ENCODE measurements at places on chromosomes 1 and 21.

- DNase-seq, result no peak
Observed at GRCh38 chr1:148355976-148356375, 127.1 kb downstream of the PPIAL4G start.

- no peak for DNase-seq
Observed at GRCh38 chr1:212774584-212774983, 17.0 kb downstream of the NSL1 start.

- DNase-seq, result no peak
Observed at GRCh38 chr1:112687785-112688496, 13.5 kb downstream of the MOV10 start.

DNA sequence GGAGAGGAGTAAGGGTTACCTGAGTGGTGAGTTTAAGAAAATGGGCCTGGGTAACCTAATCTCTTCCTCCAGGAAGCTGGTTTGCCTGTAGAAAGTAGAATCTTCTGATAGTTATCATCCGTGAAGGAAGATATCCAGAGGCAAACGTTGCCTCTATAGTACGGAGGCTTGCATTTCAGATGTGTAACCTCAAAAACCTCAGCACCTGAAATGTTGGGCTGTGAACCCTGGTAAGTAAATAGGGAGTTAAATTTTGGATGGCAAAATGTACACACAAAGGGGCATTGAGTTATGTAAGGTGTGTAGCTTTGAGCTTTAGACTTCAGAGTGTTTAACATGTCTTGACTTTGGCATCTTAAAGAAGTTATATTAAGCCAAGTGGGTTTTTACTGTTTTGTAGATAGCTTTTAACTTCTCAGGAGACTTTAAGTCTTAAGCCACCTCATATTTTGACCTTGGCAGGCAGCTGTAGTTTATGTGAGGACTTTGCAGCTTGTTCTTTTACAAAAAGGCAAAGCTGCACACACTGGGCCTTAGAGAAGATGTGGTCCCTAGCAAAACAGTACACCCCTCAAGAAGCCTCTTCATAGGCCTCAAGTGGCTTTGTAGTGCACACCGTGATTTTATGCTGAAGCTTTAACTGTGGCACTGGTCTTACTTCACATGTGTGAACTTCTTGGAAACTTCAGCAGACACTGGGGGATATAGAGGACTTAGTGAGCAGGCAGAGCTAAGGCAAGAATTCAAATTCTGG, 83.4 kb downstream of the SNRPE start:
- DNase-seq, result no peak

DNA sequence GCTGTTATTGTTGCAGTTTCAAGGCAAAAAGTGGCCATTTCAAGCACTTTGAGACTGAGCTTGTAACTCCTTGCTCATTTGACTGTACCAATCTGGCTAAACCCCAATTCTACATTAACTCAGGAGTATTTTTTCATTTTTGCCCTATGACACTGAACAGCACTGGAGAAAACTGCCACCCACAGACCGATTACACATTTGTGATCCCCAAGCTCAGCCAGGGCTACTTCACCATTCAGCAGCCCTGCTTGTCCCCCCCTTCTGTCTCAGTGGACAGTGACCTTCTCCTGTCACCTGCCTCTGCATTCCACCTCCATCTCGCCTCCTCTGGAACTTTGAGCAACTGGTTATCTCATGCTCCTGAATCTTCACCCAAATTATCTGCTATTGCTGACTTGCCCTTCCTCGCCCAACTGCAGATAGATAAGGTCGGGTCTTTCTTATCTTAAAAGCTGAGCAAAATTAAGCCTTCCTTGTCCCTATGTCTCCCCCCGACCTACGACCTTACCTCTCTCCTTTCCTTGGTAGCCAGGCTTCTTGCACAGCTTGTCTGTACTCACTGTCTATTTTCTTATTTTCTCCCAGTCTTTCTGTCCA, 25.3 kb downstream of the SPATA46 start:
- DNase-seq, result no peak

DNA sequence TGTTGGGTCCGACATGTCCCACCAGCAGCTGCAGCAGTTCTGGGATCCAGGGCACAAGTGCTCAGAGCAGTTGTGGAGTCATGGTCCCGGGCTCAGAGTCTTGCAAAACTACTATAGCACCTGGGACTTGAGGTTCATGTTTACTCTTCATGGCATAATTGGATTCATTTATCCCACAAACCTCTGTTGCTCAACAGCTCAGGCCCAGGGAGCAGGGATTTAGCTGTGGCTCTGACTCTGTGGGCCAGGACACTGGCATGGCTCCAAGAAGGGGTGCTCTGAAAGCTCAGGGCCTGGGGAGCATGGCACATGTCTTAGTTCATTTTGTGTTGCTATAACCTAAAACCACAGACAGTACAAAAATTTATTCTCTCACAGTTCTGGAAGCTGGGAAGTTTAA, 626.7 kb upstream of the ADGRL2 start:
- DNase-seq, result no peak

- DNase-seq, result peak; percentile 11
Observed at GRCh38 chr1:67429011-67429527, 1.1 kb downstream of the SERBP1 start.

- DNase-seq, result no peak
Observed at GRCh38 chr1:75345538-75346292, 211.5 kb downstream of the LHX8 start.

- DNase-seq, result no peak
Observed at GRCh38 chr1:19062258-19063029, 106.0 kb upstream of the IFFO2 start.

- no peak for DNase-seq
Observed at GRCh38 chr1:157403203-157403602, 149.1 kb downstream of the FCRL5 start.

DNA sequence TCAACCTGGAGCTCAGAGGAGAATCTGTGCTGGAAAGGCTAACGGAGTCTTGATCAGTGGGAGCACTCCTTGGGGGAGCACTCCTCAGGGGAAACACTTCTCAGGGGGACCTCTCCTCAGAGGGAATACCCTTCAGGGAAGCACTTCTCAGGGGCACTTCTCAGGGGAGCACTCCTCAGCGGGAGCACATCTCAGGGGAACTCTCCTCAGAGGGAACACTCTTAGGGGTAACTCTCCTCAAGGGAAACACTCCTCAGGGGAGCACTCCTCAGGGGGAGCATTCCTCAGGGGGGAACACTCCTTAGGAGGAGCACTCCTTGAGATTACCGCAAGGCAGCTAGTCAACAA, 41.2 kb downstream of the CD2 start:
- no peak for DNase-seq

GRCh38 chr1:207808322-207808705, 56.5 kb downstream of the CD46 start:
- no peak for DNase-seq

DNA sequence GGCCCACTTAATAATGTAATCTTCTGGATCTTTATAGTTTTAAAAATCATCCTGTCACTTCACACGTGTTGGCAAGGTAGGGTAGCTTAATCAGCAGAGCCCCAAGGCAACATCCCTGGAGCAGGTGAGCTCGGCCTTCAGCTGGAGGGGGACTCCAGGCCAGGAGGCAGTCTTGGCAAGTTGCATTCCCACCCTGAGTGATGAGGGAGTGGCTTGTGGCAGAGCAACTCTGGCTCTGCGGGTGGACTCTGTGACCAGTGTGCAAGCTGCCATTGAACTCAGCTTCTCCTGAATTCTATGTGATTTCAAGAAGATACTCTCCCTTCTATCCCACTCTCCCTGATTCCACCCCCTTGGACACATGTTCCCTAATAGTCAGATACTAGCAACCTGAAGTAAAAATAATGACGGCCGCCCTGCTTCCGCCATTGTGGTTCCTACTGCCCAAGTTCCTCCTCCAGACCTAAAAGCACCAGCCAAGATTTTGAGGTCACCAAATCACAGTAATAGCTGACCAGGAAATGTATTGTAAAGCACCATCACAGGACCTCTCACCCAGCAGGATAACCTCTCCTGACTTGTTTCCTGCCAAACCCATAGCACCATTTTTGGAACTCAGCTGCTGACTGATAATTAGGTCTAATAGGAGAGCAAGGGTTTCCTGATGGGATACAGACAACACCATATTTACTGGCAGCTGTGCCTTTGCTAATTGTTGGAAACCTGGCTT, 11.5 kb upstream of the LYST start:
- no peak for DNase-seq

DNA sequence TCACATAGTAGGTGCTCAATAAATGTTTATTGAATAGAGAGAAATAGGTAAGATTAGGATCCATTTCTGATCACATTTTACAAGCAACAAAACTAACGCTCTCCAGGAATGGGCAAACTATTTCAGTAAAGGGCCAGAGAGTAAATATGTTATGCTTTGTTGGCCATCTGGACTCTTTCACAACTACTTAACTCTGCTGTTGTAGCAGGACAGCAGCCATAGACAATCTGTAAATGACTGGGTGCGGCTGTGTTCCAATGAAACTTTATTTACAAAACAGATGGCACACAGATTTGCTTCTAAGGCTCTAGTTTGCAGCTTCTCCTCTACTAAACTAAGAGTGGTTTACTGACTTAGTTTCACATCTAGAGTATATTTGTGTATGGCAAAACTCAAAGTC, 83.0 kb upstream of the BACH1 start:
- no peak for DNase-seq

DNA sequence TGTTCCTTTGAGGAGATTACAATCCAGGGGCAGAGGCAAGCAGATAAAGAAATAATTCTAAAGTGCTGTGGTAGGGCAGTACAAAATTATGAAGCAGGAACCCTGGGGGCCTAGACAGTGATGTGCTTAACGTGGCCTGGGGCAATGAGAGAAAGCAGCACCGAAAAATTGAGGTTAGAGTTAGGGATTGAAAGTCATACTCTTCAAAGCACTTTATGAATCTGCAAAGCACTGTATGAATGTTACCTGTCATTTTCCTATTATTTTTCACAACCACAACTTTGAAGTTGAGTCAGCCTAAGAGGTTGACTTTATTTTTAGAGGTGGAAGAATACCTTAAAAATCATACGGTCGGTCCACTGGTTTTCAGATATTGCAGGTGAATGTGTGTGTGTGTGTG, 183.4 kb upstream of the NFIA start:
- no peak for DNase-seq

DNA sequence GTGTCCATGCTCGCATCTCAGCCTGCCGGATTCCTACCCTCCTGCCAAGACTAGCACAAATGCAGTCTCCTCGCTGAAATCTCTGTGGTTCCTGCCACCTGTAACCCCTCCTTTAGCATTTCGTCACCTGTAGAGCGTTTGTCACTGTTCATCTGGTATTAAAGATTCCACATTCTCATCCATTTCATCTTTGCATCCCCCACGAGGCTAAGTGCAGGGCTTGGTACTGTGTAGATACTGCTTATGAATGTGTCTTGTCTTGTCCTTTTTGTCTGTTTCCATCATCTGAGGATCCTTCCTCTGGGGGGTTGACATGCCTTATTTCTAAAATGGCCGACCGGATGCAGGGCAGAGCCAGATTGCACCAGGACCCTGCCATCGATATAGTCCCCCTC, 53.7 kb upstream of the DNAJC6 start:
- no peak for DNase-seq

DNA sequence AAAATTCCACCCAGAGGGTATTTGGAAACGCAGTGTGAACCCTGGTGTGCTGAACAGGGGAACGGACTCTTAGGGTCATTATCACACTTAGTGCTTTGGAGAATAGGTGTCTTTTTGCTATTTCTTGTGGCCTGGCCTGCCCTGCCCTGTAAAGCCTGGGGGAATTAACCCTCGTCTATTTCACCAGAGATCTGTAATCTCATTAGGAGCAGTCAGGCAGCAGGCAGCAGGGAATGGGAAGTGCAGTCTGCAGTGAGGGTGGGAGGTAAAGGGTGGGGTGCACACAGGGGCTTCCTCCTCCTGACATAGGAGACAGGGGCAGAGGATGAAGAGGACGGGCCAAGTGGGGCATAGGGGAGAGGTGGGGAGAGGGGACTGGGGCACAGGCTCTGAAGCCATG, 1.1 kb upstream of the SLC1A7 start:
- DNase-seq, result no peak

DNA sequence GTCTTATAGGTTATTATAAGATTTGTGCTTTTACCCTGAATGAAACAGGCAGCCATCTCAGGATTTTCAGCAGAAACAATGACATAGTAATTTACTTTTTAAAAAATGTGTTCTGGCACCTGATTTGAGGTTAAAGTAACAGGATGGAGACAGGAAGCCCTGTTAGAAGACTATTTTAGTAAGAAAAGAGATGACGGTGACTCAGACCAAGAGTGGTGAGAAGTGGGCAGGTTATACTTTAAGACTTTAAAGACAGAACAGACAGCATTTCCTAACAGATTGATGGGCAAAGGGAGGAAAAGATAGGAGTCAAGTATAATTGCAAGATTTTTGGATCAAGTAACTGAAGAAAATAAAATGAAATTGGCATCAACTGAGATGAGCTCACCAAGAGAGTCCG, 436.8 kb upstream of the NR5A2 start:
- no peak for DNase-seq

DNA sequence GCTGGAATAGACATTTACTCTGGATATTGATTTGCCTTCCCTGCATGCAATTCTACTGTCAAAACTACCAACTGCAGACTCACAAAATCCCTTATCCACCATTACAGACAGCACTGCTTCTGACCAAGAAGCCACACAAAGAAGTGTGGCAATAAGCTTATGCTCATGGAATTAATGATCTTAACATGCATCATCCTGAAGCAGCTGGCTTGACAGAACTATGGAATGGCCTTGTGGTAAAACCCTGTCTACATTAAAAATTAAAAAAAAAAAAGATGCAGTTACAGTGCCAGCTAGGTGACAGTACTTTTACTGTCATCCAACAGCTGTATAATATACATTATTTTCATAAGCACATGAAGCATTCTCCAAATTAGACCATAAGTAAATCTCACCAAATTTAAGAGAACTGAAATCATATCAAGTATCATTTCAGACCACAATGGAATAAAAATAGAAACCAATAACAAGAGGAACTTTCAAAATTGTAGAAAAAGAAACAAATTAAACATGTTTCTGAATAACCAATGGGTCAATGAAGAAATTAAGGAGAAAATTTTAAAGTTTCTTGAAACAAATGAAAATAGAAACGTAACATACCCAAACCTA, 70.7 kb downstream of the SCMH1 start:
- DNase-seq, result no peak

GRCh38 chr1:84008631-84009030, 9.7 kb upstream of the TTLL7 start:
- DNase-seq, result no peak

GRCh38 chr1:65026235-65026634, 59.9 kb upstream of the JAK1 start:
- DNase-seq, result no peak

DNA sequence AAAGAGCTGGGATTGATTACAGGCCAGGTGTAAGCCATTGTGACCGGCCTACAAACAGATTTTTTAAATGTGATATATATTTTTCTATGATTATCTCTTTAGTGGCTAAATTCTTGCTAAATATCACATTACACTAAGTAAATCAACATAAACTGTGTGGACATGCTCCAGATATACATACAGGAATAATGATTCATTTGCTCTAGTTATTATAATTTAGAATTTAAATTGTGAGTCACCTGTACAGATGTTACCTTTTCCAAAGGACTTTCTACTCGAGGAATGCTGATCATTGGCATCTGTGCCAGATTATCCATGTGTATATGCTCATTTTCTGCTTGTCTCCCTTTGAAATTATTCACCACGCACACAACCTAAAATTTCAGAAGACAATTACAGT, 90.1 kb downstream of the PLPPR5 start:
- no peak for DNase-seq

All from CD4-positive, alpha-beta T cell treated with Interleukin-2 at 100 ng/mL for 4 hours (primary cell).